ENCODE measurements at places on chromosomes 3 and 15.

GRCh38 chr3:171481011-171481410, 20.8 kb upstream of the TNIK start:
- no peak for DNase-seq

DNA sequence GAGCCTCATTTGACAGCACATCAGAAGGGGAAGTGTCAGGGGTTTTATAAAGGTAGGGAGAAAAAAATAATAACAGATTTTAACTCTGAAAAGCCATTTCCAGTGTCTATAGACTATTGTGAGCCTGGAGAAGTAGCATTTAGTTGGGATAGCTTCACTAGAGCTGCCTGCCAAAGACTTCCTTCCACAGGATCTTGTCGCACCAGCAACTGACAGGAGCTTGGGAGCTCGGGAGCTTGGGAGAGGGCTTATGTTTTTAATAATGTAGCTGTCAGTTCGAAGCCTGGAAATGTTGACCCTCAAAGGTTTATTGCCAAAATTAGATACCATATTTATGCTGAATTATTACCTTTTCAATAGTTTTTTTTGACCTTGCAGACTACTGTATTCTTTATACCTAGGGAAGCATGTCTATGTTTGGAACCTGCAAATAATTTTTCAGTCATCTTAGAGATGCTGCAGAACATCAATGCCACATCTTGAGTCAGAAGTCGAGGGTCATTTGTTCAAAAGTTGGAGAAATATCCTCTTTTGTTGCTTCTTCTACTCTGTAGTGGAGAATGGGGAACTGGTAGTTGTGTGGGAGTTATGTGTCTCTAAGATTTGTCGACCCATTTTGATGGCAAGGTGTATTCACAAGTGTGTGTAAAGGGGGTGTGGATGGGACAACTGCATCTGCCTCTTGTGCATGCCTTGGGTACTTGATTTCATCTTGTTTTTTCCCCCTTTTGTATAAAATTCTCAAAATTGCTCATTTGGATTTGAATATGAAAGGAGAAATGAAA, 41.7 kb downstream of the ARPP21 start:
- peak; percentile 6 for DNase-seq

DNA sequence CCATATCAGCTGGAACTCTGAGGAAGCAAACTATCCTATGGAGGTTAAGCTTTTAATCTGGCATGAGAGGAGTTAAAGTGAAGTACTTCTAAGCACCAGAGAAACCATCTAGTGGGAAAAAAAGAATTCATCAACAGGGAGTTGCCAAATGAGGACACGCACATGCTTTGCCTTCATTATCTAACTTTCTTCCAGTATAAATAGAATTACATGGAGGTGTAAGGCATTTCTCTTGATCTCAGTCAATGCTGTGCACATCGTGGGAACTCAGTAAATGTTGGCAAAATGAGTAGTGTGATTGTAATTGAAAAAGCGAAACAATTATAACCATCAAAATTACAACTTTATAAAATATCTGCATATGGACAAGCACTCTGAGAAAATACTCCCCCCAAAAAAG, 8.0 kb upstream of the GSK3B start:
- no peak for DNase-seq

GRCh38 chr15:60842694-60843093, 363.8 kb upstream of the ICE2 start:
- no peak for DNase-seq

DNA sequence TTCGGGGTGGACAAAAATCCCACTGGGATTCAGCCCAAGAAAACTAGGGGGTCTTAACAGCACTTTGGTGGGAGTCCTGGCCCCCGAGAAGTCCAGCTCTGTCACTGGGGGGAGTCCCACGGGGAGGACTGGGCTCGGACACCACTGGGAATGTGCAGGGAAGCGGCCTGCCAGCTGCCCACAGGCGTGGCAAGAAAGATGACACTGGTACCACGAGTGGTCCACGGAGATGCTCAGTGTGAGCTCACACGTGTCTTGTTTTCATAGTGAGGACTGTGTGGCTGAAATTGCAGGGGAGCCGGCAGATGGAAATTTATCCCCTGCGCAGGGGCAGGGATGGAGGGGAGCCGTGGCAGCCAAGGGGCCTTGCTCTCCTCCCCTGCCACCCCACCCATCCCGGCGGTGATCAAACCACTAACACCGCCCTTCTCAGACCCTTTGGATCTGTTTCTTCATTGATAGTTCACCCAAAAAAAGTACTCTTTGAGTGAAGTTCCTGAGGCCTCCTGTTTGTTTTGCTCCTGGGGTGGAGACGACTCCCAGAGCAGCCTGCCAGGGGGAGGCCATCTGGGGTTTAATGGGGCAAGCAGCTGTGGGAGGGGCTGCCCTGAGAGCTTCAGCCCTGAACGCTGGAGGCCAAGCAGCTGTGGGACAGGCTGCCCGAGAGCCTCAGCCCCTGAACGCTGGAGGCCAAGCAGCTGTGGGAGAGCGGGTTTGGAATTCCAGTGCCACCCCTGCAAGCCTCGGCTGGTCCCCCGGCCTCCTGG, 130.9 kb downstream of the LRRK1 start:
- DNase-seq, result no peak

DNA sequence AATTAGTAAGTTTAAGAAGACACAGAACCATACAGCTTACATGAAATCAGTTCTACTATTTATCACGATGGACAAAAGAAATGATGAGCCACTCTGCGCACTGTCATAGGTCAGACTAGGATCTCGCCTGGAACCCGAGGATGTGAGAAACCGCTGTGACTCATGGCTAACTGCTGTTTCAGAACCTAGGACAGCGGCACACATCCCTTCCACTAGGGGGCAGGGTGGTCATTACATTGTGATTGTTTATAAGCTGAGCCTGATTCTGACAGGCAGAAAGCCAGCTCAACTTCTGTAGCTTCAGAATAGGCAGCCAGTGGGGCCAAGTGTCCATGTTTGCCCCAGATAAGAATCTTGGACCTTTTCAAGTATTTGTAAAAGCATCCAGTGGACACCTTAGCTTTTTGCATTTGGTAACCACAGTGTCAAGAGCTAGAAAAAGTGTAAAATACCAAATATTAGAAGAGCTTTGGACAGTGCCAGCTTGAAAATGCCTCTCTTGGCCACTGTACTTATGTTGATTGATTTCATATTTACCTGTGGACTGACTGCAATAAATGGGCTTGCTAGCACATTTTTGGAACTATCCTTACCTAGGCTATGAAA, 115.8 kb downstream of the KBTBD8 start:
- DNase-seq, result peak; percentile 59

GRCh38 chr3:172384836-172385235, 63.4 kb downstream of the GHSR start:
- DNase-seq, result no peak

- no peak for DNase-seq
Observed at GRCh38 chr3:193894121-193894863, 241.7 kb upstream of the HES1 start.

DNA sequence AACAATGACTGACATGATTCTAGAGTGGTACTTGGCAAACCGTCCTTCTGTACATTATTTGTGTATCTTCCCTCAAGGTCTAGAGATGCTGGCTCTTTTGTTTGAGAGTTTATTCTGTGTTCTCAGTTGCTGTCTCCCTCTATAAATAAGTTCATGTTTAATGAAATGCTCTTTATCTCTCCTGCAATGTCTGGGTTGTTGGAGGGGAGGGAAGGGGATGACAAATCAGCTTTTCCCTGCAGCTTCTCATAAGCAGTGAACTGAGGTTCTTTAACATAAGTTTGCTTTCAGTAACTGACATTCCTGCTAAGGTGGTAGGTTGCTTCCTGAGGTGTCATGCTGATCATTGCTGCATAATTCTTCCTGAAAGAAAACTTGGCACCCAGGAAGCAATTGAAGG, 21.8 kb downstream of the ITPR1 start:
- DNase-seq, result no peak

- no peak for DNase-seq
Observed at GRCh38 chr15:97126553-97127233, 796.2 kb downstream of the NR2F2 start.

DNA sequence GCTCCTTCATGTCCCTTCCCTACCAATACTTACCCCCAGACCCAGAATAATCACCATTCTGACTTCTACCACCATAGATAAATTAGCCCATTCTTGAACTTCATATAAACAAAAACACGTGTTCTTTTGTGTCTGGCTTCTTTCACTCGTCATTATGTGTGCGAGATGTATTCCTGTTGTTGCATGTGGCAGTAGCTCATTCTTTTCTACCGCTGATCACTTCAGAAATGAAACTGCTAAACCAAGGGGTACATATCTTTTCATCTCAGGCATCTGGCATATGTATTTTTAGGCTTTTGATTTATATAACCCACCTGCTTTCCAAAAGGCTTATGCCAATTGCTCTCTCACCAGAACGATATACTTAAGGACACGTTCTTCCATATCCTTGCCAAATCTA, 13.8 kb upstream of the SCG3 start:
- DNase-seq, result no peak

- DNase-seq, result no peak
Observed at GRCh38 chr3:111810909-111811308, 48.2 kb upstream of the PHLDB2 start.

GRCh38 chr3:196691386-196691785, 20.7 kb downstream of the CEP19 start:
- DNase-seq, result no peak

GRCh38 chr15:47473832-47474231, 243.5 kb upstream of the SEMA6D start:
- DNase-seq, result no peak

GRCh38 chr3:71710906-71711494, 14.2 kb downstream of the EIF4E3 start:
- peak; percentile 29 for DNase-seq

Data from naive B cell (primary cell).